AG08395 (cell line): ENCODE measurements at places on chromosomes 3 and 15.
A peak's percentile ranks its signal among the peaks of the same experiment; 100 is the strongest.

DNA sequence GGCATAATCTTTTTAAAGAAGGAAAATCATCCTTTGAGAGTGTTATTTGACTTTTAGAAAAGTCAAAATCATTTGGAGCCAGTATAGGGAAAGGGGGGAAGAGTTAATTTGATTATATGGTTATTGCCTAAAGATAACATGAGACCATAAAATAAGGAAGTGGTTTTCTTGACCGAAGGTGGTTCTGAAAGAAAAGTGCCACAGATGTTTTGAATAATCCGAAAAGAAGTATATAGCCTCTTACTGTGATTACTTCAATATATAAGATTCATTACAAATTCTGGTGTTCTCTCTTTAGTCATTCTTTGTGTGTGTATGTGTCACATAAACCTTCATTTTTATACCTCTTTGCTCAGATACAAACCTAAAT lies 1.1 kb downstream of the DNAJB11 start:
- no peak for DNase-seq

DNA sequence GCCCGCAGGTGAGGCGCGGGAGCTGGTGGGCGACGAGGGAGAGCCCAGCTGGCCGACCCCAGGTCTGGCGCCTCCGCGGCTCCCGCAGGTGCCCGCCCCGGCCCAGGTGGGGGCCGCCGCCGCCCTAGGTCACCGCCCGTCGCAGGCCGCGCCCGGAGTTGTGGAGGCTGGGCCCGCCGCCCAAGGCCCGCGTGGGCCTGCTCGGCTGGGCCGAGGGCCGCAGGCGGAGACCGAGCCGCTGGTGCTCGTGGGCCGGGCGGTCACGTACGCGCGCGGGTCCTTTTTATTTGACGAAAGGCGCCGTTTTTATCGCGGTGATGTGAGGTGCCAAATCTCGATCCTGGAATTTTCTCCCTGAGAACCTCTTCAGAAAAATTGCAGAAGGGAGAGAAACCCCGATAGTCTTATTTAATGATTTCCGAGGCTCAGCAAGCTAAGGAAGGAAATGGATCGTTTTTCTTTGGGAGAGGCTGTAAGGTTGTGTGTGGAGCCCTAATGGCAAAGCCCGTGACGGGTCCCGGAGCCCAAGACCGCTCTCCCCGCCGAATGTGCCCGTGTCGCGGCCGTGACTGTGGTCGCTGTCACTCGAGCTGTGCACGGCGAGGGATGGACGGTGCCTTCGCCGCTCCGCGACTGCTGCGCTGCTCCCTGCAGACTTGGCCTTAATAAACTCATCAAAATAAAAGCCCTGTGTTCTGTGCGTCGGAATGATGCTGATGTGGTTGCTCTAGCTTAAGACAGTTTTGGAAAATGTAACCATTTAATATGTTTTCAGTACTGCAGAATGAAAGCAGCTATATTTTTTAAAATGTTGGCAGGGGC lies 612 bp downstream of the APPL1 start:
- DNase-seq, result peak; percentile 35

DNA sequence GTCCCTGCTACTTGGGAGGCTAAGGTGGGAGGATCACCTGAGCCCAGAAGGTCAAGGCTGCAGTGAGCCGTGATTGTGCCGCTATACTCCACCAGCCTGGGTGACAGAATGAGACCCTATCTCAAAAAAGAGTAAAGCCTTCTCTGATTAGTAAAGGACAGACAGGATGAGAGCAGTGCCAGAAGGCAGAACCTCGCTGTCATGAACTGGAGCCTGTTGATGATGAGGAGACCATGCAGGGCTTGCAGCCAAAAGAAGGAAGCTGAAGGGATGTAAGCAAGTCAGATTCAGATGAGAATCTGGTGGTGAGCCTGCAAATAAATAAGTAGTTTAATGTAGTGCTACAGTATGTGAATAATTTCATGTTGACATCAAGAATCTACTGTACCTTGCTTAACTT lies 52.8 kb downstream of the USP50 start:
- no peak for DNase-seq

DNA sequence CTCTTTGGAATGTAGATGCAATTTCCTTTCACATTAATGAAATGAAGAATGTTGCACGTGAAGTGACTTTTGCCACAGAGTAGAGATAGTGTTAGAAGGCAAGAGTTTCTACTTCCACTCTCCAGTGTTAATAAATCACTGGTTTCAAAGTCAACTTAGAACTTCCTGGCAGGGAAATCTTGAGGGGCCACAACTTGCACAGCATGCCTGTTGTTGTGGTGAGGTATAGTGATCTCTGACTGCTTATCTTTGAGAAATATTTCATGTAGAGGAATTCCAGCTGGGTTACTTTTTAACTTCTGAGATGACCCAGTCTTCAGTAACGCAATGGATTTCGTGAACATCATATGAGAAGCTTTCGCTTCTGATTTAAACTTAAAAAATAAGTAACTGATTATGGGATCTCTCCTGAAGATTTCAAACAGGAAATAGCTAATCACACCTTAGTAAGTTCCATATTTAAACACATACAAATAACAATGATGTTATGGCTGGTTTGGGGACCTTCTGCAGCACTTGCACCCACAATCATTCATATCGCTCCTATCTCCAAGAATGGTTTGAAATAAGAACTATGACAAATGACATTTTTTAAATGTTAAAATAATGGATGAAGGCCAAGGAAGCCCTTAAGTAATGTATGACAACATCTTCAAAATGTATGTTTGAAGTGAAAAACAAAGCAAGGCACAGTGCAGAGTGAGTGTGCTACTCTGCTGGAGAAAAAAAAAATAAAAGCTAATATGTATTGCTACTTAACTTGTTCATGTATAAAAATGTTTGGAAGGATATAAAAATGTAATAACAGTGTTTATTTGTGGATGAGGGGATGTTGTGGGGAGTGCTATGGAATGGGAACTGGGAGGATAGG lies 726.5 kb upstream of the NECTIN3 start:
- no peak for DNase-seq

- no peak for DNase-seq
These were observed 586.9 kb upstream of the DPPA4 start for GRCh38 chr3:109924196-109924595.
